NCI-H524 treated with DMSO at 0.1 percent for 48 hours (cell line): ENCODE measurements at places on chromosomes 7 and 10.

DNA sequence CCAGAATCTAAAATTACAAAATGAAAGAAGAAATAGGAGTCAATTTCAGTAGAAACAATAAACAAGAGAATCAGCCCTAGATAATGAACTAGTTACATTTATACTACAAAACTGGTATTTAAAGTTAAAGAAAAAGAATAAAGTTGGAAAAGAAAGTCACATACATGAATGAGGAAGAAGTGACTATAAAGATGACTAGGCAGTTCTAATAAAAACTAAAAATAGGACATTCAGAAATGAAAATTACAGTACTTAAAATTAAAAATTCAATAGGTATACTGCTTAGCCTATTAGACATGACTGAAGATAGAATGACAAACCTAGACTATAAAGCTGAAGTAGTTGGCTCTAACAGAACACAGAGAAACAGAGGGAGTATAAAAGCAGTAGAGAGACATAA, 108.8 kb downstream of the AHR start:
- DNase-seq = no peak

DNA sequence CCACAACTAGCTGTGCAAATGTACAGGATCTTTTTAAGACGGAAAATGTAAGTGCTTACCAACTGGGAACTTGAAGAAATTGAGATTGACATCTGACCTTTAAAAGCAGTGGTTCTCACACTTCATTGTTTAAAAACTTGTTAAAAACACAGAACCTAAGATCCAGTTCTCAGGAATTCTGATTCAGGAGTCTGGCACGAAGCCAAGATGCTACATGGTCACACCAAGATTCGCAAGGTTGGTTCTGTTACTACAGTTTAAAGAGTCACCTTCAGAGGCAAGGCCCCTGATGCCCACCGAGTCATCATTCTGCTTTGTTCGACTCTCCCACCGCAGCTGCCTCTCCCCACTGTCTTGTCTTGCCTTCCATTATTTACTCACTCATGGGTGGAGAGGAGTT, 113.3 kb downstream of the GLI3 start:
- no peak for DNase-seq

- no peak for DNase-seq
Observed at GRCh38 chr10:25966844-25967243, 32.8 kb downstream of the MYO3A start.

- no peak for DNase-seq
Observed at GRCh38 chr7:125876431-125876830, 946.8 kb upstream of the POT1 start.

DNA sequence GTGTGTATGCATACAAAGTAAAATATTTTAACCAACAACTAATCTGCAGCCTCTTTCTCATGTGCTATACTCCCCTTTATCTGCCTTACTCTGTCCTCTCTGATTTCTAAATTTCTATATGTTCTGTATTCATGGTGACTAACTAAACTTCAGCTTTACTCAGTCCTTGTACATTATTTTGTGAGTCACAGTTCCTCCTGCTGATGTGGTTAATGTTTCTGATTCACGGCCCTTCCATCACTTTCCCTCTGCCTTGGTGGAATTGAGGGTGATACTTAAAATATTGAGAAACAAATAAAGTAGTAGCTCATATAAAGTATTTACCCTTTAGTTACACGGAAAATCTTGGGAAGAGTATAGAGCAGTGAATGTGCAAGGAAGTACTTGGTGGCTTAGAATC, 899.1 kb upstream of the ZWINT start:
- DNase-seq = no peak

DNA sequence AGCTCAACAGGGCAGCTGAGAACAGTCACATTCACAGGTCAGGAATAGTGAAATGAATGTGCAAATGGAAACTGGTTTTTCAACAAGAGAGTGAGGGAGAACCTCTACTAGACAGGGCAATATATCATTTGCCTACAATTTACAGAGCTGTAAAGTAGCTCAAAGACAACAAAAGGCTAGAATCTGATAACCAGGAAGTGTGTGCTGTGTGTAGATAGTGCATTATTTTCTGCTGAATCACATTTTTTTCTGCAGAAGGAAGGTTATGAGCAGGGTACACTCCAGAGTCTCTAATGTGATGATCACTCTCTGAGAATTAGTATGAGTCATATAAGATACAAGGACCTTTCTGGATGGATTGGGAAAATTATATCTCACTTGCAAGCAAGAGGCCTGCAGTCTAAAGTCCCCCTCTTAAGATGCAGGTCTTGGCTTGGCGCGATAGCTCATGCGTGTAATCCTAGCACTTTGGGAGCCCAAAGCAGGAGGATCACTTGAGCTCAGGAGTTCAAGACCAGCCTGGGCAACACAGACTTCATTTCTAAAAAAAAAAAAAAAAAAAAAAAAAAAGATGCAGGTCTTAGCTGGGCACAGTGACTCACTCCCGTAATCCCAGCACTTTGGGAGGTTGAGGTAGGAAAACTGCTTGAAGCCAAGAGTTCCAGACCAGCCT, 59.9 kb upstream of the COBL start:
- DNase-seq = no peak

DNA sequence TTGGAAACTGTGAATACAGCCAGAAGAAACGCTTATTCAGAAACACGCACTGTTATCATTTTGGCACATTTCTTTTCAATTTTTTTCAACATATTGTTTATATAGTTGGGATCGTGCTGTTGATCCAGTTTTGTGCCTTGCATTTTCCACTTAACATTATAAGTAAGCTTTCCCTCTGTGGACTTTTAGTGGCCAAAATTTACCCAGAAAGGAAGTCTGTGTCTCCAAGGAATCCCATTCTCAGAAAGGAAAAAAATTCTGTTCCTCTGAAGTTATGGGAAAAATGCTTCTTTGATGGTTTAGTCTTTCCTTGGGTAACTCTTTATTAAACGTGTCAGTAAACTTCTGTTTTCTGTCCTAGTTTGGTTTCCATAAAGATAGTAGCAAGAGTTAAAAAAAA, 280.0 kb downstream of the REEP3 start:
- no peak for DNase-seq

DNA sequence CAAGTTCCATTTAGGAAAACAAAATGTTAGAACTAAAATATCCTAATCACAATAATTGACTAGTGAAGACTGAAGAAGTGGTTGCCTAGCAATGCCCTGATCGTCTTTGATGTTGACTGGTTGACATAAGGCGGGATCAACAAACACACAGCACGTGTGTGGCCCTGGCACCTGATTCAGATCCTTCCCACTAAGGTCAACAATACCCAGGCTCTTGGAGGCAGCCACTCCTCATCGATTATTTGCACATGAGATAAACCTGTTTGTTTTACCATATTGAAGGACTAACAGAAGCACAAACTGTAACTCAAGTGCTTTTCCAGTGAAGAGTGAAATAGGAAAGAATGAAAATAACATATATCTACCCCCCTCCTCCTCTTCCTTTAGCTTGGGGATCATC, 15.6 kb downstream of the FANK1 start:
- no peak for DNase-seq

- no peak for DNase-seq
Observed at GRCh38 chr10:74862625-74863024, 36.2 kb downstream of the KAT6B start.

DNA sequence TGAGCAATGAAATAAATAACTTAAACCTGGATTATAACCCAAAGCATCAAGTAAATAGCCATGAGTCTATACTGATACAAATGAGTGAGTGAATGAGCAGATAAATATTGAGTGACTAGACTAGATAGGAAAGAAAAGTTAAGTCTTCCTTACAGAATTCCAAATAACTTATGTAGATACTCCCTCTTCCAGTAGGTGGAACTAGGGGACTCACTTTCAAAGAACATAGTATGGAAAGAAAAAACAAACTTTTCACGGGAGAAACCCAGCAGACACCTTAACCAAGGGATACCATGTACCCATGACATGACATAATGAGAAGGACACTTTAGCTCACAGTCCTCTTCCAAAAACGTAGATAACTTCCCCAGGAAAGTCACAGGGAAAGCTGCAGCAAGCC, 32.2 kb downstream of the CSGALNACT2 start:
- no peak for DNase-seq

DNA sequence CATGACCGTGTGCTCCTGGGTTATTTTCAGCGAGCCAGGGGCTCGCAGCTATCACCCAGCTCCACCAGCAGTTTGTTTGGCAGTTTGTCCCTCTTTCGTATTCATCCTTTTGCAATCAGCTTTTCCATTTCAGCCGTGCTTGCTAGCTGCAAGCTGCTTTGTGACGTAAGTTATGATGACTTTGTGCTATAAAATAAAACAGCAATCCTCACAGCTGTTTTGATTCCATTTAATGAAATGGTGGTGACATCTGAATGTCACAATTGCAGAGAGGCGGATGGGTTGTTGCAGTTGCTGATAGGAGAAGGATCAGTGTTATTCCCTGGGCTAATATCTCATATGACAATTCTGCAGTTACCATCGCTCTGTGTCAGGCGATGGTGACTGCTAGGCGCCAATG, 251.7 kb downstream of the SNX10 start:
- DNase-seq = no peak

DNA sequence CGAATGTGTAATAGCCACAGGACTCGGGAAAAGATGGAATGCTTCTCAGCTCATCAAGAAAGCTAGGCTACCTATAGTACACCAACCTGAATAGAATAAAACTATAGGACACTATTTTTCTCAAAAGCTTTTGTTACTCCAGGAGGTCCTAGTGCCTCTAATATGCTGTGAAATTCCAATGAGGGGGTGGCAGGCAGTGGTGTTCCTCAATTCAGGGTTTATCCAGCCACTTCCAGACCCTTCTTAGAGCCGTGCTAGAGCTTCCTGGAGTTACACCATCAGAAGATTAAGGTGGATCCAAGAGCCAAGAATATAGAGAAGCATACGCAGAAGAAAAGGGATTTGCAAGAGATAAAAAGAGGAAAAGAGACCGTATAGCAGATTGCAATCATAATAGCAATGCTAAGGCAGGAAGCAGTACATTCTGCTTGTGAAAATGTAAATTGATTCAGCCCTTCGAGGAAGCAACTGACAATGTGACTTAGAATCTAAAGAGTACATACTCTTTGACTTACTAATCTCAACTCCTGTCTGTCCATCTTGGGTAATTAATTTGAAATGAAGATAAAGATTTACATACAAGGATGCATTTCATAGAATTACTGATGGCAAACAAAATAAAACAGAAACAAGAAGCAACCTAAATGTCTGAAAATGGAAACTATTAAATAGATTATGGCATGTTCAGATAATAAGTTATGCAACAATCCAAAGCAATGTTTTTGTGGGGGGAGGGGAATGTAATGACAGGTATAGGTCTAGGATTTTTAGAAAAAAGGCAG, 2.1 kb downstream of the ST8SIA6 start:
- DNase-seq = no peak

DNA sequence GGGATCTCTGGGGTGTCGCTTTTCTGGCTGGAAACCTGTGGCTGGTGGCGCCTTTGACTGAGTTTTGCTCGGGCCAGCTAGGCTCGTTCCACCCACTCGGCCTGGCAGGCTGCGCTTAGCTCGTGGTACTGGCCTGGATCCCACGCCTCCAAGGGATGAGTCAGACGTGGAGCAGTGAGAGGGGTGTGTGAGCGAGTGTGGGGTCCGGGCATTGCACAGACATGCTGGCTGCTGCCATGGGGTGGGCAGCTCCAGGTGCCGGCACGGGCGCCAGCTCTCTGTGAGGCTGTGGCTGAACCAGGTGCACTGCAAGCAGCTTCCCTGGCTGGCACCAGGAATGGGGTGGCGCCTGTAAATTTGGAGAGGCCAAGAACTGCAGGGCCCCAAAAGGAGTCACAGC, 63.1 kb upstream of the CACNA2D1 start:
- no peak for DNase-seq

GRCh38 chr10:86341361-86341811, 25.2 kb downstream of the GRID1 start:
- DNase-seq = no peak

- no peak for DNase-seq
Observed at GRCh38 chr7:40873248-40873647, 738.4 kb downstream of the SUGCT start.

DNA sequence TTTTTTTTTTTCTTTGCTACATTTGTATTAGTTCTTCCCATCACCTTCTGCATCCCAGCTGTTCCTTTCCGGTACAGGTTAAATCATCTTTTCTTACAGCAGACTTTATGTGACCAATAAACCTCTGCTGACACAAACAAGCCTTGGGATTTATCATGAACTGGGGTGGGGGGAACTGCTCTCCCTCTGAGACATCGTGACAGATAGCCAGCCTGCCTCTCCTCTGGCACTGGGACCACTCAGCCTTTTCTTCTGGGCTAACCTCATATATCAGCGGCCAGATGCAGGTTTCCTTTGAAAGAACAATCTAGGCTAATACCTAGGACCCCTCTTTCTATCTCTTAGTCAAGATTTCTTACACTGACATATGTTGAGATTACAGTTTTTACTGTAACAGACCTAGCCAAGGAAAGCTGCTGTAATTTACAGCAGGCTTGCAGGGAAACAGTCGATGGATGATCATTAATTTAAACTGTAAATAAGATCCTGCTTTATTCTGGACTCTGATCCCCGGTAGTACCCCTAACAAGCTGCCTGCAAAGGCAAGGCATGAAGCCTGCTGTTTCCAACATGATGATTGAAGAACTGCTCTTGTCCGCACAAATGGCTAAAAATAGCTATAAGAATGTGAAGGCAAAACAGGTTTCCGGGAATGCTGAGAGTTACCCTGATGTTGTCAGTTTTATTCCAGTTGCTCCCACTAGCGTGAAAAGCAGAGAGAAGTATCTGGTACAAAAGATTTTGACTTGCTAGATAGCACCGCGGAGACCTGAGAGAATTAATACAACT, 338.7 kb downstream of the SORCS1 start:
- no peak for DNase-seq

GRCh38 chr7:134451656-134452055, 7.2 kb downstream of the AKR1B1 start:
- DNase-seq = no peak

DNA sequence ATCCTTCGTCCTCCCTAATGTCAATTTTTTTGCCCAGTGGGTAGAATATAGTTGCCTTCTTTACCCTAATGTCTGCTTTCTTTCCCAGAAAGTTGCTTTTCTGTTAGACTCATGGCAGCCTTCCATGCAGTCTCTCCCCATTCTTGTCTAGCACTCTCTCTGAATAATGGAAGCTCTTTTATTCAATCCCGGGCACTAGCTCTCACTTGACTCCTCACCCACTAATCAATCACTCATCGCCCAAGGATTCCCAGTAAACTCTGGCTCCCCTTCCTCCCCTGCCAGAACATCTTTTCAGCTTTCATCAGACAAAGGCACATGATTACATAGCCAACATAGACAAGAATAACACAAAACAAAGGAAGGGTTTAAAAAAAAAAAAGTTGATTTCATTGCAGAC, 100.2 kb upstream of the RELN start:
- no peak for DNase-seq

DNA sequence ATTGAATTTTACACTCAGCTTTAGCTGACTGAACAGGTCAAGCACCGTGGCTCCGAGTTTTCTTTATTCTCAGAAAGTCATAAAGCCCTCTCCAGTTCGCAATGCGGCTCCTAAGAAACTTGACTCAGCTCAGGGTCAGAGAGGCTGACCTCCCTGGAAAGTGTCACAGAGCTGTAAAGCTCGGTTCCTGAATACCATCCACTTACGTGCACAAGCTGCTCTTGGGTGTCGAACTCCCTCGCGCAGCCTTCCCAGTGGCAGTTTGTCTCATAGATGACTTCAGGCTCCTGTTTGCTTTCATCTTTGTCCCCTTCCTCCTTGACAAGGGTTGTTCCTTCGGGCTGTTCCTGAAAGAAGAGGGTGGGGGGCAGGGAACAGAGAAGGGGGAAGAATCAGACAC, 213.7 kb downstream of the GLI3 start:
- no peak for DNase-seq
